ENCODE measurements at places on chromosomes 1 and 21. TPM values are rescaled to one million over a fixed set of nuclear protein-coding genes. Genes with fewer than 3 reads are reported as not detected.

The CIART gene
- total RNA-seq: 10.6 TPM

DNA sequence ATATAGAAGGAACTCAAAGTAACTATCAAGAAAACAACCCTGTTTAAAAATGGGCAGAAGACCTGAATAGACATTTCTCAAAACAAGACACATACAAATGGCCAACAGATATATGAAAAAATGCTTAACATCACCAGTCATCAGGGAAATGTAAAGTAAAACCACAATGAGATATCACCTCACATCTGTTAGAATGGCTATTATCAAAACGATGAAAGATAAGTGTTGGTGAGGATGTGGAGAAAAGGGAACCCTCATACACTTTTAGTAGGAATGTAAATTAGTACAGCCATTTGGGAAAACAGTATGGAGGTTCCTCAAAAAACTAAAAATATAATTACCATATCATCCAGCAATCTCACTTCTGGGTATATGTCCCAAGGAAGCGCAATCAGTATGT lies 3.0 kb downstream of the CTSS start:
- DNase-seq: no peak

DNA sequence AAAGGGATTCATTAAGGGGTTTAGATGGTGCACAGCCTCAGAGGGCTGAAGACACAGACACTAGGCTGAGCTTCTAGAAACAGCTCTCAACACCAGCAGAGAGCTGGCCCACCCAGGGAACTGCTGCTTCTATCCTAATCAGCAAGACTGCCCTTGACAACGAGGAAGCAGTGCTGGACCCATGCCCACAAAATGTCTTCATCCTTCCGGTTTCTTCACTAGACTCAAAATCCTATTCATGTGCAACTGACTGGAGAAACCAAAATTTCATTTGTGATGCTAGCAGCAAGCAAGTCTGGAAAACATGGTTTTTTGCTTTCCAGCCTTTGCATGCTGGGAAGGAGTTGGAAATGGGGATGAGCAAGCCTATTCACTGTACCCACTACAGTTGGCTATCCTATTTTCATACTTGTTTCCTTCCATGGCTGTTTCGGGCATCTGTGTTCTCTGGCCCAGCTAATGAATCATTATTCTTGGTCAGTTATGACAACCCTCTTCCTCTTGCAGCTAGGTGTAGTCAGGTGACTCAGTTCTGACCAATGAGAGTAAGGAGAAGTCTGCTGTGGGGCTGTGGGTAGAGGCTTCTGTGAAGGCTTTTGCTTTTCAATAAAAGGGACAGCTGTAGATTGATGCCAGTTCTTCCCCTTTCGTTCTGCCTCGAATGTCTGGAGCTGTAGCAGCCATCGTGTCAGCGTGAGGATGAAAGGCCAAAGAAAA lies 14.6 kb upstream of the TMEM61 start:
- DNase-seq: no peak

DNA sequence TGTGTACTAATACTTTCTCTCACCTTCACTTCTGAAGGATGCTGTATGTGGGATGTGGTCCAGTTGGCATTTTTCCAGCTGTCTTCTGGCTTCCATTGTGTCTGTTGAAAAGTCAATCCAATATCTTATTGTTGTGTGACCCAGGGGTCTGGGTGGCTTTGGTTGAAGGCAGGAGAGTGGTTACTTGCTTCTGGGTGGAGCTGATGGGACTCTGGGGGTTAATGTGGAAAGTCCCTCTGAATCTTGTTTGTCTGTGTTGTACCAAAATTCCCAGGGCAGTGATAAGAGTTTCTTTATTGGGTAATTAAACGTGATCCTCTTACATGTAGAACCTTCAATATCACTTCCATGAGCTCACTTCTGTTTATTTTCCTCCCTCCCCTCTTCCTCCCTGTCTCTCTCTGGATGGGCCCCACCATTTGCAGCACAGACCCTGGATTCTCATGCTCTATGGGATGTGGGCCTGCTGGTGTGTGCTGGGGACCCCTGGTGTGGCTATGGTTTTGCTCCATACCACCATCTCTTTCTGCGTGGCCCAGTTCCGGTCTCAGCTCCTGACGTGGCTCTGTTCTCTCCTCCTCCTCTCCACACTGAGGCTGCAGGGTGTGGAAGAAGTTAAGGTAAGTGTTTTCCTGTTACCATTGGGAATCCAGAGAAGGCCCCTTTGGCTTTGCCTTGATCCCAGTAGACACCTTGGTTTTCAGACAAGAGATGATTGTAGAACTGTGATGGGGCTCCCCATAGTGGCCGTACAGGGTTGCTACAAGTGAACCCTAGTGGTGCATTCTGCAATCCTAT lies 71.5 kb downstream of the HHAT start:
- DNase-seq: peak; percentile 53

- DNase-seq: no peak
Measured at GRCh38 chr1:232854798-232855159, 49.6 kb downstream of the MAP10 start.

The TRABD2B gene
- total RNA-seq: 1.2 TPM

- DNase-seq: no peak
Measured at GRCh38 chr1:208581667-208582066, 337.5 kb upstream of the PLXNA2 start.
